Esophagus muscularis mucosa (tissue), 4 donors: ENCODE measurements at places on chromosomes 12 and 14. TPM values are rescaled to one million over a fixed set of nuclear protein-coding genes. Genes with fewer than 3 reads are reported as not detected.

- DNase-seq = no peak
Observed at GRCh38 chr14:55752580-55753390, 172.8 kb downstream of the KTN1 start.

LRRC43 gene
- total RNA-seq = 1.3 TPM

- DNase-seq = no peak
Observed at GRCh38 chr14:85122690-85123089, 407.3 kb upstream of the FLRT2 start.

RNASE12 gene
- not detected for total RNA-seq

DNA sequence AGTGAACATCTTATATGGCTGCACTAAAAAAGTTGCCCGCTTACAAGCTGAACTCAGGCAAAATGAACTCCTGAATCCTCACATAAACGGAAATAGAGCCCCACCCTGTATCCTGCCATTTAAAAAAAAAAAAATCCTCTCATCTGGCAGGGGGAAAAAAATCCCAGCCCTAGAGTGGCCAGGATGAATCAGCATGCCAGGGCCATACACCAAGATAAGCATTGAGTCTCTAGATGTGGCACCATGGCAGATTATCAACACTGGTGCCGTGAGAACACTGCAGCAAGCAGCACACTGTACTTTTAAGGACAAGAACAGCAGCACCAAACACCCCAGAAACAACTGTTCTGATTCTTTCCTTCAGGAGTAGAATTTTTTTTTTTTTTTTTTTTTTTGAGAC is 65.5 kb downstream of the RASSF3 start:
- DNase-seq = no peak

DNA sequence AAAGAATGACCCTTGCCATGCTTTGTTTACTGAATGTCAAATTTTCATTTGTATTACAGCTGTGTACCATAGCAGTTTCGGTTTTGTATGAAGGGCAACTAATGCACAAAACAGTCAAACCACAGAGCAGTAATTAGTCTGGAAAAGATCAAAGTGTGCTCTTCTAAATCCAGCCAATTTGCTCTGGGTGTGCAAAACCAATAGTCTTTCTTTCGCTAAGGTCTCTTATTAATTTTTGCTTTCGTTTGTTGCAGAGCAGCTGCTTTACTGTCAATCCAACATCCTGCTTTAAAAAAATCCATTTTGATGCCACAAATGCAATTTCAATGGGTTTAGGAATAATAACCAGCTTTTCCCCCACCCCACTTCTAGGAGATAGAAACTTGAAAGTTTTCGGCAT is 114.2 kb downstream of the BRMS1L start:
- DNase-seq = no peak

ANAPC7 gene
- 32.5 TPM for total RNA-seq

DNA sequence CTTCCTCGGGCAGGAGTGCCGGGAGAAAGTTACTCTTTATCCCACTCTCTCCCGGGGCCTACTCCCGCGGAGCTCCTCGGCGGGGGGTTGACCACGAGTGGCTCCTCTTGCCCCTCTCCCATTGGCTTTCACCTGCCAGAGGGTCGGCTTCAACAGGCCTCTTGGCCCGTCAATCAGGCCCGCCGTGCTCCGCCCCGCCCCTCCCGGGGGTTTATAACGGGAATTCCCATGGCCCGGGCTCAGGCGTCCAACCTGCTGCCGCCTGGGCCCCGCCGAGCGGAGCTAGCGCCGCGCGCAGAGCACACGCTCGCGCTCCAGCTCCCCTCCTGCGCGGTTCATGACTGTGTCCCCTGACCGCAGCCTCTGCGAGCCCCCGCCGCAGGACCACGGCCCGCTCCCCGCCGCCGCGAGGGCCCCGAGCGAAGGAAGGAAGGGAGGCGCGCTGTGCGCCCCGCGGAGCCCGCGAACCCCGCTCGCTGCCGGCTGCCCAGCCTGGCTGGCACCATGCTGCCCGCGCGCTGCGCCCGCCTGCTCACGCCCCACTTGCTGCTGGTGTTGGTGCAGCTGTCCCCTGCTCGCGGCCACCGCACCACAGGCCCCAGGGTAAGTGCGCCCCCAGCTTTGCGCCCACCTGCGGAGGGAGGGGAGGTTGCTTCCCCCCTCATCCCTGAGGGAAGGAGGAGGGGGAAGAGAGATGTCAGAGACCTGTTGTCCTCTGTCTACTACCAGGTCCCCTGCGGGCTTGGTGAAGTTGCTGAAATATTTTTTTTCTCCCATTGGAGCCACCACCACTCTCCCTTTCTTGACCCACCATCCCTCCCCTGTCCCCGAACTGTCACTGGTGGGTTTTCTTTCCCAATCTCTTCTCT is at the start of gene SMOC1:
SMOC1 (plus strand) TSS at position 242 of the 869 bp plus-strand sequence; CDS start at position 505, 263 bp downstream.
- no peak for DNase-seq

- no peak for DNase-seq
Observed at GRCh38 chr12:75703131-75703530, 191.7 kb upstream of the KRR1 start.

DNA sequence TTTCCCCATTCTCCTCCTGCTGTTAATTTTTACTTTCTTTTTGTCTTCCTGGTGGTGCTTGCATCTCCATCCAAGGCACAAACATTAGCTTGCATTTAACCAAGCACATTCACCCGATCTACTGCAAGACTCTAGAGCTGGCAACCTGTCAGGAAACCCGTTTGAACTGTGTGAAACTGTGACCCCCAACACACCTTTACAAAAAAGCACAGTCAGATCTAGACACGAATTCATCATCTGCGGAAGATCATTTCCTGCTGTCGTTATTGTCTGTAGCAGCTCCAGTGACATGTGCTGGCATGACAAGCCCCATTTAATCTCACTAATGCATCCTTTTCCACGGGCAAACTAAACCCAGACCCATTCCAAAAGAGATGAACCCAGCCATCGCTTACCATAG is 340.5 kb downstream of the VRK1 start:
- DNase-seq = no peak

TNFAIP2 gene
- 91.8 TPM for total RNA-seq
